ENCODE measurements at places on chromosomes 1 and 21.
A peak's percentile ranks its signal among the peaks of the same experiment; 100 is the strongest.

DNA sequence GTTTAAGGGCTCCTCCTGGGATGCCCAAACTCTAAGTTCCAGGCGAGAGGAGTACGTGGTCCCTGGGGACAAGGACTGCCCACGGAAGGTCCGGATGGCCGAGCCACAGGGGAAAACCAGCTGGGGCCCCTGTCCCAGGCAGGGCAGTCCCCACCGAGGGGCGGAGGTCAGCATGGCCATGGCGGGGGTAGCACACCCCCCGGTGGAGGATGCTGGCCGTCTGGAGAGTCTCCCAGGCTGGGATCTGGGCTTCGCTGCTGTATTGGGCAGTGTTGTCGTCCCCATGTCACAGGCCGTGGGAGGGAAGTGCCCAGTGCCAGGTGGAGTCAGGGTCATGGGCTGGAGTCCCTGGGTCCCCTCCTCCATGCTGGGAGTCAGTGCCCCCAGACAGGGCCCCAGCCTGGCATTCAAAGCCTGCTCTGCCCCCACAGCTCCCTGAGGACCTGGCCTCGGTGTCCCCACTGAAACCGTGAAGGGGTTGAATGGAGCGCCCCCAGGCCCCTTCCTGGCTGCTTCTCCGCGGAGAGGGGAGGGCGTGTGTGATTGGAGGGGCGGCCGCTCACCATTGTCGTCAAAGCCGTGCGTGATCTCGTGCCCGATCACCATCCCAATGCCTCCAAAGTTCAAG is 6.8 kb downstream of the PRXL2B start:
- DNase-seq = no peak

DNA sequence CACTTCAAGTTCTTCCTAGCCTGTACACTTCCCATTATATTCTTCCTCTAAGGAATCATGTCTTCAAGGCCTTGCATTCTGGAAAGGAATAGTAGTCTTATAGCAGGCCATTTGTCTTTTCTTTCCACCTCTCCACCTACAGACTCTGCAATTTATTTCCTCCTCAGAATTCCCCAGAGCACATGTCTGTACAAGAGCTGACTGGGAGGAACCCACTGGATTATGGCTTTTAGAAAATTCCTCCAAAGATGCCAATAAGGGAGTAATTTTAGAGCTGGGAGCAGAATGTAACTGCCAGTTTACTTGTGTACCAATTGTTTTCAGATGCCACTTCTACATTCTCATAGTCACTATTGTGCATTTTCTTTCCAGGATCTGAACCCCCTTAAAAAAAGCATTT is 3.4 kb upstream of the PSMG1 start:
- DNase-seq = no peak

DNA sequence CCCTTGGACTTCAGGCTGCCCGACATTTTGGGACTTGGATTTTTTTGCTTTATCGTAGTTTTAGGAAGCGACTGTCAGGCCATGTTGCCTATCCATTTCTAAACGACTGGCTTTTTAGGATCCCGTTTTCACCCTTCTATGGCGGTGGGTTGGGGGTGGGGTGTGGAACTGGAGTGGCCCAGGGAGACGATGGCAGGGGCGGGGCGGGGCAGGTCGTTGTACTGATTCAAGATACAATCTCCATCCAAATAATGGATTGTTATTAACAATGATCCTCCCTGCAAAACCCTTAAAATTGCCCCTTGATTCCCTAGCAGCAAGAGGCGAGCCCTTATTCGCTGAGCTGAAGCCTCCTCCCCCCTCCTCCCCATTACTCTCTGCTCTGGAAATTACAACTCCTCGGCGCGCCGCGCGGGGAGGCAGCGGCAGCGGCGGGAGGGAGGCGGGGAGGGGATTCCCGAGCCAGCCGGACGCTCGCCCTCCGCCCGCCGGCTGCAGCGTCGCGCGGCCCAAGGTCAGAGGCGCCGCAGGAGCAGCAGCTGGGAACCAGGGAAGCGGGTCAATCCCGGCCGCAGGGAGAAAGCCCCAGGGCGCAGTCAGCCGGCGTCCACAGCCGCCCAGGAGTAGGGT is at the start of gene TRIM67:
Gene TRIM67 (plus strand): TSS at position 392 of the 630 bp plus-strand sequence. CDS start 912 bp downstream, outside the sequence.
- DNase-seq = no peak

DNA sequence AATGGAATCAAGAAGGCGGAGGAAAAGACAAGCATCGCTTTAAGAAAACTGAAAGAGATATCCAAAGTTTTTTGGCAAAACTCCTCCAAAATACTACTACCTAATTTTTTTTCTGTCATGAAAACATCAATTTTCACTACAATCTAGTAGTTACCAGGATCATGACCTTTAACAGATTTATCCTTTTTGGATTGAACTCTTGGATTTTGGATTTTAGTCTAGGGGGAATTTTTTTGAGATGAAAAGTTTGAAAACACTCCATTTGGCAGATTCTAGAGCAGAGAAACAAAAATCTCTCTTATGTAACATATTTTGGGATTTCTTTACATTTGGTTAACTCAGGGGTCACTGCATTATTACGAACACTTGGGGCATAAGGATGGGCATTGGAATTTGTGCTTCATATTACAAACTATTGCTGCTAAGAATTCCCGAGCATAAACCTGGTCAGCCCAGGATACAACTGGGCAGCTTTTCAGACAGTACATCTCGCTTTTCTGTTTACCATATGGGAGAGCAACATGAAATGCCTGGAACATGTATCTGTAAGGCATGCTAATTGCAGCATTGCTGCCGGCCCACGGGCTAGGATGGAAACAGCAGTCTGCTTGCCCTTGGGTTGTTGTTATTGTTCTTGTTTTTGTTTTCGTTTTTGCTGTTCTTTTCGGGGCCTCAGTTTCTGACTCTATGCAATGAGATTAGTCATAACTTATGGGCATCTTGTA is 264.3 kb downstream of the RHOU start:
- no peak for DNase-seq

- peak; percentile 52 for DNase-seq
Measured at GRCh38 chr1:40977716-40978115, 1.8 kb upstream of the CTPS1 start.

GRCh38 chr1:218499011-218499691 is 154.0 kb downstream of the TGFB2 start:
- DNase-seq = peak; percentile 62

DNA sequence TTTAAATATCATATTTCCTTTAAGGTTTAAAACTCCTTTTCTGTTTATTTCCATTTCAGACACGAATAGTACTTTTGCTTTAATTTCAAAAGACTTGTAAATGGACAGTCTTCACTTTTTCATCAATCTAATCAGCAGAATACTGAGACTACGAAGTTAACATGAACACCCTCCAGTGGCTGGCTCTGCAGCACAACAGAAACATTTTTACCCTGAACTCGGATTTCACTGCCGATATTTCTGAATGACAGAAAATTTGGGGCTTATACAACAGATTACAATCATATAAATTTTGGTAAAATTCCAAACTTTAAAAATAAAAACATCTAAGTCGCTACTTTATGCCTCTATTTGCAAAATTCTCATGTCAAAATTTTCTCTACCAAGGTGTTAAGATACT is 86.2 kb downstream of the AKT3 start:
- no peak for DNase-seq

DNA sequence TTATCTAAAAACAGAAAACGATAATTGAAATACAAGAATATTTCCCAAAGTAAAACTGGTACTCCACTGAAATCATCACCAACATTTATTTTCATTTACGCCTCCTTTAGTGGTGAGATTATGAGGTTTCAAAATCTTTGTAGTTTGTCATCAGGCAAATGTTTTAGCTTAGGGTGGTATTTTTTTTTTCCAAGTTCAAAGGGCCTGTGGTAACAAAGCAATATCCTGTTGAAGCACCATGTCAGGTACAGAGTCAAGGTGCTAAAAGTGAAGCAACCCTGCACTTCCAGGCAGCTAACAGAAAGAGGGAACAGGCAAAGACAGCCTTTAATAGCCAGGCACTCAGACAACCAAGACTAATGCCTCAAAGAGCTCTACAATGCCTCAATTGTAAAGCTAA is 89.2 kb downstream of the JAK1 start:
- DNase-seq = no peak

- peak; percentile 54 for DNase-seq
Measured at GRCh38 chr1:231420959-231421545, 1.0 kb downstream of the EGLN1 start.

GRCh38 chr1:9591669-9592509 is 3.2 kb downstream of the TMEM201 start:
- no peak for DNase-seq

- no peak for DNase-seq
Measured at GRCh38 chr1:180929389-180929788, 16.7 kb downstream of the KIAA1614 start.

GRCh38 chr1:235102993-235103411 is 25.6 kb downstream of the TOMM20 start:
- no peak for DNase-seq

GRCh38 chr1:161267321-161267720 is 8.8 kb downstream of the PCP4L1 start:
- DNase-seq = no peak

DNA sequence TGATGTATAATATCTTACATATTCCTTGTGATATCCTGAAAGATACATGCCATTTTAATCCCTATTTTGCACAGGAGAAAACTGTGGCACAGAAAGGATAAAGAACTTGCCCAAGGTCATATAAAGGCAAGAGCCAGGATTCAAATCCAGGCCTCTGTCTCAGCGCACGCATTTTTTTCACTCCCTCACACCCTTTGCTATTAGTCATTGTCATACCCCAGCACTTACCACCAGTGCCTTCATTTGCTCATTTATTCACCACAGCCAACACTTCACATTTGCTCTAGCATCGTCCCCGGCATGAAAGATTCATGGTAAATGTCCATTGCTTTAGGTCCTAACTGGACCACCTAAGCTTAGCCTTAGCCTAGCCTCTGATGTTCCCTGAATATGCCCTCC is 14.2 kb downstream of the ALX3 start:
- DNase-seq = no peak

DNA sequence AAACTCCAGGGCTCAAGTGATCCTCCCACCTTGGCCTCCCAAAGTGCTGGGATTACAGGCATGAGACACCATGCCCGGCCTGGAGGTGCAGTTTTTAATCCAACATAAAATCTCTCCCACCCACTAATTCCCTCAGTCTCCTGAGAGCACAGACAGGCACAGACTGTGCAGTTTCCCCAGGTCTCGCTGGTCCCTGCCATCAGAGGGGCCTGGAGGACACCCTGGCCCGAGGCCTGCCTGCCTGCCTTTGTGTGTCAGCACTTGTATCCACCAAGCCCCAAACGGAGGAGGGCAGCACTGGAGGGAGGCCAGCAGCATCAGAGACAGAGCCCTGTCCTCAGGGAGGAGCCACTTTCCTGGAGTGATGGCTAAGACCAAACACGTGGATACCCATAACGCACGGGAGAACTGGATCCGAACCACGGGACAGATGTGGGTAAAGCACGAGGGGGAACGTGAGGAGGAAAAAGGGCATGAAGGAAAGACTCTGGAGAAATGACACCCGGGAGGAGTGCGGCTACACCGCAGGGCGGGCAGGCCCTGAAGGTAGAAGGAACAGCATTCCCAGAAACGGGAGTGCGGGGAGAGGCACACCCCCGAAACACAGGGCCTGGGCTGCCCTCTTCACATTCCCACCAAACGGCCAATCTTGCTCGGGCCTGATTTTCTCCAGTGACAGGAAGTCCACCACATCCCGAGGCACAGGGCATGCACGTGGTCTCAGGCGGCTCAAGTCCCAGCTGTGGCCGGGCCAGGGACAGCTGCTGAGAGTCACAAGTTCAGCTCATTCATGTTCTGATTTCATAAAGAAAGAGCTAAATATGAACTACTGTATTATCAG is 29.7 kb downstream of the NPHP4 start:
- no peak for DNase-seq

DNA sequence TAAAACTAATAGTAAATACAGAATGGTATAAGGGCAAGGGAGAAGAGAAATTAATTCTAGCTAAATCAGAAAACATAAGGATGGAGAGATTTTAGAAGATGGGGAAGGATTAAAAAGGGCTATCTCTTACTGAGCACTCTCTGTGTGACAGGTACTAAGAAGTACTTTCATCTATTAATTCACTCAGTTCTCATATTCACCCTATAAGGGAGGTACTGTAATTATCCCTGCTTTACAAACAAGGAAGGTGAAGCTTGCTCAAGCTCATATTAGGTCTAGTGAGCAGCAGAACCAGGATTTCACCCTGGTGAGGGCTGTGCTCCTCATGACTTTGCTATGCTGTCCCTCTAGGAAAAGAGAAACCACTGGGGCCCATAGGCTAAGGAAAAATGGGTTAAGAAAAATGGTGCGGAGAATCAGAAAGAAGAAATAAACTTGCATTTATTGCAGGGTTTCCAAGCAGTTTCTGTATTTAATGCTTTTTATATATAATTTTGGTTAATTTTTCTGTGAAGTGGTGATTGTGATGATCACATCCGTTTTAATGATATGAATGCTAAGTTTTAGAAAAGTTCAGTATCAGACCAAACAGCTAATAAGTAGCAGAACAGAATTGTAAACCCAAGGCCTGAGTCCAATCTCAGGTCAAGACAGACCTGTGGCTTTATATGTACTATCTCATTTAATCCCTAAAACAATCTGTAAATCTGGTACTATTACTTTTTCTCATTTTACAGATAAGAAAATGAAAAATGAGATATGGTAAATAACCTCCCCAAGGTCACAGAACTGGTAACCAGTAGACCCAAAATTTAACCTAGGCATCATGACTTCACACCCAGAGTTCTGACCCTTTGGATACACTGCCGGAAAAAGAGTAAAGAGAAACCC is 1.7 kb downstream of the PCNX2 start:
- peak; percentile 3 for DNase-seq

- DNase-seq = peak; percentile 39
Measured at GRCh38 chr21:44874497-44875315, 1.2 kb upstream of the PTTG1IP start.

- no peak for DNase-seq
Measured at GRCh38 chr1:7970246-7970645, 8.7 kb downstream of the PARK7 start.

- no peak for DNase-seq
Measured at GRCh38 chr1:152626744-152627143, 3.8 kb upstream of the LCE3A start.

GRCh38 chr1:103194060-103194459 is 85.7 kb upstream of the COL11A1 start:
- DNase-seq = no peak

DNA sequence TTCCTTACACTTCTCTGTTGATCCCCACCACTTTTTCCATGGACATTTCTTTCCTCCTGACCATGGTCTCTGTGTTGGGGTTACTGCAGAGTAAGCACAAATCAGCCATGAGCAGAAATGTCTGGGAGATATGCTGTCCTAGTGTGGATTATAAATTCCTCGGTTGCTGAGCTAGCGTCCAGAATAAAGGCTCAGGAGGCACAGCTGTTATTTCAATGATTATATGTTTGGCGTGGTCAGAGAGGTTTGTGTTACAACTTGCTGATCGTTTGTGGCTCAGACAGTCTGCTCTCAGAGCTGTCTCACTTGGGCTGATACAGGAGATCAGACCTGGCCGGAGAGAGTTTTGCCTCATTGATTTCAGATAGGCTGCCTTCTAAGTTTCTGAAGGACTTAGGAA is 37.5 kb upstream of the LAMC2 start:
- peak; percentile 60 for DNase-seq

DNA sequence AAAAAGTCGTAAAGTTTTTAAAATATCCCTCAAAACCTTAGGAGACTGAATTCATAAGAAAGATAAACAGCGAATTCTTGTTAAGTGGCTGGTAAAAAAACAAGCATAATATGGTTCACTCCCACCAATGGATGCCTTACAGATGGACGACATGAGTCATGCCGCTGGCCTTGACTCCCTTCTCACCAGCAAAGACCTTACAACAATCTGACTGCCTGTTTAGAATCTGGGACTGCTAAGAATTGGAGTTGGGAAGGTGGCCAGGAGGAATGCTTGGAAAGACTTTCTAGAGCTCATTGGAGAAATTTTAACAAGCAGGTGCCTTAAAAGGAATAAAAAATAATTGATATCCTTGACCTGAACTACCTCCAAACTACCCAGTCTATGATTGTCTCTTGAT is 206.9 kb upstream of the FMN2 start:
- no peak for DNase-seq

Data from cardiac fibroblast (primary cell).